ENCODE measurements at places on chromosomes 5 and 9.

DNA sequence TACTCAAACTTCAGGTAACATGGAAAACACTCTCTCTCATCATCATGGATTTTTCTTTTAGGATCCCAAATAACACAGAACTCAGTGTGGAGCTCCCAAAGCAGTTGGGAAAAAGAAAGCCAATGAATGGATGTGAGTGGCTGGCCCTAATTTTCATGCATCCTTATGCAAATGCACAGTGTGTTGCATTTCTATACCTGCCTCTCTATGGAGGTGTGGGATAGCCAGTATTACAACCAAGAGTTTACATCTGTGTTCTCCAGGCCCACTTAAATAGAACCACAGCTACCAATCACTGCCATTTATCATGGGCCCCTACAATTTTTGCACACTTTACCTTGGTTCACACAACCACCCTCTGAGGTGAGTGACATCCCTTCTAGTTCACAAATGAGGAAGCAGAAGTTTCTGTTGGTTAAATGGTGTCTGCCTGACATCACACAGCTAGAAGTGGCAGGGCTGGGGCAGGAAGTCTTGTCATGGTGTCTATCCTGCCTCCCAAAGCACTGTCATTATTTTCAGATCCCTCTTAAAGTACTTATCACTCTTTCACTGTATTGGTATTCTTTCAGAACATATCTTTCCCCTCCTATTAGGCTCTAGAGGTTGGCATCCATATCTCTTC is 17.3 kb downstream of the MAMDC2 start:
- no peak for DNase-seq

DNA sequence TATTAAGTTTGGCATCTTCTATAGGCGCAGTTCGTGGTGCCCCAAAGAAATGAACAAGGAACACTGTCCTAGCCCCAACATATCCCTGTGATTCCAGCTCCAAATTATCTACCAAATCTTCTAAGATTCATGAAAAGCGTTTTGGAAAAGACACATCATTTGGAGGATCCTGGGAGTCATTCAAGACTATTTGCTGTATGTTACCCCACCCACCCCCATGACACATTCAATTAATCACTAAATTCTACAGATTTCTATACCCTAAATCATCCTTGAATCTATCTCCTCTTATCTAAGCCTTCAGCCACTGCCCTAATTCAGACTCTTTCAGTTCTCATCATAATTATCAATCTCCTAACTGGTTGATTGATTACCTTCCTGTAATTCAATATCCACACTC is 5.5 kb upstream of the RUSC2 start:
- DNase-seq, result no peak

- no peak for DNase-seq
These were observed 118.7 kb upstream of the SGCD start for GRCh38 chr5:156208271-156208670.

- no peak for DNase-seq
These were observed 233.8 kb downstream of the HSPA4 start for GRCh38 chr5:133285583-133286021.

DNA sequence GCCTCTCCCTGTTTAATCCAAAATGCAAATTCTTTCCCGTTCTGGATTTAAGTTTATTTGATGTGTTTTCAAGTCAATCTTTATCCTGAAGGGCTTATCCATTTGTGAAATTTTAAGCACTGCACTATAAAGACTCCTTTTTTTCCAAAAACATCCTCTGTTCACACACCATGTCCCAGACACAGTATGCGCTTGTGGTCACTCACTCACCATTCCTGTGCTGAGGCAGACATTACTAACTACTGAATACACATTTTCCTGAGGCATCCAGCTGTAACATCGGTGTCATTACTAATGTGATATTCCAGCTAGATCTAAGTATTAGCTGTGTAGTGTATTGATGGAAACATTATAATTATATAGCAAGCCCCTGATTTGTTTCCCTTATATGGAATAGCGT is 298.4 kb downstream of the KCTD16 start:
- DNase-seq, result no peak

DNA sequence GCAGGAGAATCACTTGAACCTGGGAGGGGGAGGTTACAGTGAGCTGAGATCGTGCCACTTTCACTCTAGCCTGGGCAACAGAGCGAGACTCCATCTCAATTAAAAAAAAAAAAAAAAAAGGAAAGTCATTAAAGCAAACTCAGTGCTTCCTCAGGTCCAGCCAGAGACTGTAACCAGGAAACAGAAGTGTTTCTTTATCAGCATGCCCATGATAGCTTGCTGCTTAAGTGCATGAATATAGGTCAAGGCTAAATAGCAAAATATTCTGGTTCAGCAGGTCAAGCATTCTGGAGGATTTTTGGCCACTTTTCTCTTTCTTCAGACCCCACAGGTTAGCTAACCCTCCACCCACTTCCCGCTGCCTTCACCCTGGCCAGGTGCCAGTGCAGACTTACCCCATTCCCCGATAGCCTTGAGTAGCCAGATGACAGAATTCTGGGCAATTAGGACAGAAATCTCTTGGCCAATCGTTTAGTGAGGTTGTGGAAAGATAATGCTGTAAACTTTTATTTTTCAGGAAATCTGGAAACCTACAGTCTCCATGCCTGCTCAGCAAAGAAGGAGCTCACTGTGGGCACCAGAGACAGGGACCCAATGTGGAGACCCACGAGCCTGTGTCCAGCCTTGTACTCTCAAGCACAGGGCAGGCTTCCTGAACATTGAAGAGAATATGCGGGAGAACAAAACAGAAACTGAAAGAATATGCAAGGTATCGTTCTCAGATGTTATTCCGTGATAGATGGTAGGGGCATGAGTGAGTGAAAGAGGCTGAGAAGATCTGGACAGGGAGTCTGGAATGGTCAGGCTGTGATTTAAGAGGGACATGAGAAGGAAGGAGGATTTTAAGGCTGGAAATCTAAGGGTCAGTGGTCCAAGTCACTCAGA is 4.2 kb upstream of the UGT3A2 start:
- DNase-seq, result no peak

GRCh38 chr5:178606269-178606668 is 16.1 kb upstream of the COL23A1 start:
- DNase-seq, result no peak
